ENCODE measurements at places on chromosomes 4 and X.
A peak's percentile ranks its signal among the peaks of the same experiment; 100 is the strongest.

- no peak for DNase-seq
These were observed 543.9 kb upstream of the MAGEB2 start for GRCh38 chrX:29671421-29671820.

GRCh38 chrX:153928846-153929245 is 2.8 kb upstream of the ARHGAP4 start:
- DNase-seq = no peak

GRCh38 chr4:76546759-76547742 is 112.0 kb downstream of the SHROOM3 start:
- no peak for DNase-seq

- no peak for DNase-seq
These were observed 110.2 kb downstream of the CPZ start for GRCh38 chr4:8702516-8703400.

DNA sequence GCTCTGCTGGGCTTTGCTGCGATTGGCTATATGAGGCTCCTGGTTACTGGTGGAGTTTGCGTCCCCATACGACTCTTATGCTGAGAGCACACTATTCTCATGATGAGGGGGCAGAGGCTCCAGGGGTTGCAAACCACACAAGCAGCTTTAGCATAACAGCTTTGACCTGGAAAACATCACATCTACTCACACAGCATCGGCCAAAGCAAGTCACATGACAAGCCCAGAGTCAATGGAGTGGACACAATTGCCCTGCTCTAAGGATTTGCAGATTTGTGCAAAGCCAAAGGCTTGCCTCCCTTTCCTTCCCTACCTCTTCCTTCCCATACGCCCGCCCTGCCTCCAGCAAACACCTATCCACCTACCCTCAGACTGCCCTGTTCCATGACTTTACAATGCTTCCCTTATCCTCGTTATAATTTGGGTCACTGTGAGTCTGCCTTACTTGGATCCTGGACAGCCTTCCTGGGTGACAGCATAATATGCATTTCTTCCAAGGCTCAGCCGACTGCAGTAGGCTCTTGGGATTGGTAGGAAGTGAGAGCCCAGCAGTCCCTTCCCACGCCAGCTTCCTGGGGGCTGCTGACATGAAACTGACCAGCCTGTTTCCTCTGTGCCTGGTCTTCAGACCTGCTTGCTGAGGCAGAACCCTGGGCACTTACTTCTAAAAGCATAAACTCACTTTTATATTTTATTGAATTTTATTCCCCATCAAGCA is 208.2 kb upstream of the PSAPL1 start:
- no peak for DNase-seq

GRCh38 chrX:154470434-154470833 is 8.6 kb downstream of the LAGE3 start:
- DNase-seq = no peak

DNA sequence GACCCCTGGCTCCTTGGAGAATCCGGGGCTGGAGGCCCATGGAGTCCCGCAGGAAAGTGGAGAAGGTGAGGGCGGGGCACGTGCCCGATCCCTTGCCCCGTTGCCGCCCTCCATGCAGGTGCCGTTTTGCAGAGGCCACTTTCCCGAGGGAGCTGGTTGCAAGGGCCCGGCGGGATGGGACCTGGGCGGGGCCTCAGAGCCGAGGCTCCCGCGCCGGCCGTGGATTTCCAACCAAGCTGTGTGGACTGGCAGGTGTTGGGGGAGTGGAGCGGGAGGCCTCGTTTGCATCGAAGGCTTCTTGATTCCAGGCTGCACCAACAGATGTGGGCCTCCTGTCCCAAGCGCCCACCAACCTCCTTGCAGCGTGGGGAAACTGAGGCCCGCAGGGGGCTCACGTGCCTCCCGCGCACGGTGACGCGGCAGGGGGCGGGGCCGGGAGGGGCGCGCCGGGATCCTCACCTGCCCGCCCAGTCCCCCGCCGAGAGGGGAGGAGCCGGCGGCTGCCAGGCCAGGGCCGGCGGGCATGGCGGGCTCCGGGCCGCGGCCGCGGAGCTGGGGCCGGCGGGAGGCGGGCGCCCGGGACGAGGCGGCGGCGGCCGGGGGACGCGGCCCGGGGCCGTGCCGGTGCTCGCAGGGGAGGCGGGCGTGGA is 24.9 kb downstream of the SH3BP2 start:
- DNase-seq = no peak

- DNase-seq = no peak
These were observed 7.6 kb upstream of the AMELX start for GRCh38 chrX:11285651-11286050.

- no peak for DNase-seq
These were observed 146.3 kb upstream of the RPS6KA3 start for GRCh38 chrX:20412871-20413486.

GRCh38 chr4:21884615-21885014 is 64.0 kb downstream of the KCNIP4 start:
- DNase-seq = no peak

- DNase-seq = no peak
These were observed 223.2 kb upstream of the PGRMC2 start for GRCh38 chr4:128510850-128511249.

DNA sequence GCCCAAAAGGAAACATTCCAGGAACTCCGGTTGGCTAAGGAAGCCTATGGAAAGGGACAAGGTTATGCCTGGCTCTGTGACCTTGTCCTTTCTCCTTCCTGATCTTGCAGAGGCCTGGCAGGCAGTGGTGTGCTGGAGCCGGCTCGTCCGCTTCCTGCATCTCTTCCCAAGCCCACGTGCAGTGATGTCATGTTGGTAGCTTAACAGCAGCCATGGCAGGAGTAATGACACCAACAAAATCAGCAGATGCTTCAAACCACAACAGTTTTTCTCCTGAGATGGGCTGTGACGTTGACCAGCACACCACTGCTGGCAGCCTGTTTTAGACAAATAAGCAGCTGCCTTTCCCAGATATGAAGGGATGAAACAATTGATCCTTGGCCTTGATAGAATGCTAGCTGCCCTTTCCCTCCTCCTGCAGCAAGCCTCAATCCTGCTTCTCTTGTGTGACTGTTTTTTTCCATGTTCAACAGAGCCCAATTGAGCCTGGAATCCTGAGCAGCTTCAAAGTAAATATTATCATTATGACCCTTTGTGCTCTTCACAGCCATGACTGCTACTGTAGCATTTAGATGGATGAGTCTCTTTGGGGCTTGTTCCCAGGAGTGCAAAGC is 23.4 kb downstream of the SEPTIN6 start:
- no peak for DNase-seq

- DNase-seq = no peak
These were observed 362.2 kb upstream of the POU3F4 start for GRCh38 chrX:83145876-83146275.

DNA sequence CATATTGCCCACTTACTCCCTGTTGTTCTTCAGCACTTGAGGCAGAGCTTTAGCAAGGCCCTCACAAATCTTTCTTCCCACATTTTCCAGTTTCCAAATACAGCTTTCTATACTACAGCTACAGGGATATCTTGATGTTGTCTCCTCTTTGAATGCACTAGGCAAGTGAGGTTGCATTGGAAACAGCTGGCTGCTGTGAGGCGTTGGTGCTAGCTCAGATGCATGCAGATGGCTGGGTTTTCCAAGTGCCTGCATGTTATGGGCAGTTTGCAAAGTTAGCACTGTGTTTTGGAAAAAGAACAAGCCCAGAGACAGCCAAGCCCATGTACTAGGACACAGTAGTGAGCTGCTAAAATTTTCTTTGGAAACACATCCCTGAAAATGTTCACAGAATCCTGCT is 315.1 kb upstream of the RASGEF1B start:
- DNase-seq = peak; percentile 27

GRCh38 chrX:15418041-15418706 is 34.0 kb upstream of the VEGFD start:
- no peak for DNase-seq

GRCh38 chr4:38030023-38030422 is 69.8 kb downstream of the PTTG2 start:
- DNase-seq = no peak

DNA sequence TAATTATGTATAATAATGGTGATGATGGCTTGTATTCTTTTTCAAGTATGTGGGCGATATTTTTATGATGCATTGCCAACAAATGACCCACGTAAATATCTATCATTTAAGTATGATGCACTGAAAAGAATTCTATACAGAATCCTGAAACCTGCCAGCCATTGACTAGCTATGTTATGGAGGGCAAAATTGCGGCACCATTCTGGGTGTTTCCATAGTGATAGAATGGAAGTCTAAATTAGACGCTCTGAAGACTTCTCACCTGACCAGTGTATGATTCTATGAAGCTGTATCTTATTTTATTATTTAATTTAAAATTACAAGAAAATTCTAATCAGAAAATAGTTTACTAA is 677 bp upstream of the CENPC start:
- DNase-seq = peak; percentile 31

DNA sequence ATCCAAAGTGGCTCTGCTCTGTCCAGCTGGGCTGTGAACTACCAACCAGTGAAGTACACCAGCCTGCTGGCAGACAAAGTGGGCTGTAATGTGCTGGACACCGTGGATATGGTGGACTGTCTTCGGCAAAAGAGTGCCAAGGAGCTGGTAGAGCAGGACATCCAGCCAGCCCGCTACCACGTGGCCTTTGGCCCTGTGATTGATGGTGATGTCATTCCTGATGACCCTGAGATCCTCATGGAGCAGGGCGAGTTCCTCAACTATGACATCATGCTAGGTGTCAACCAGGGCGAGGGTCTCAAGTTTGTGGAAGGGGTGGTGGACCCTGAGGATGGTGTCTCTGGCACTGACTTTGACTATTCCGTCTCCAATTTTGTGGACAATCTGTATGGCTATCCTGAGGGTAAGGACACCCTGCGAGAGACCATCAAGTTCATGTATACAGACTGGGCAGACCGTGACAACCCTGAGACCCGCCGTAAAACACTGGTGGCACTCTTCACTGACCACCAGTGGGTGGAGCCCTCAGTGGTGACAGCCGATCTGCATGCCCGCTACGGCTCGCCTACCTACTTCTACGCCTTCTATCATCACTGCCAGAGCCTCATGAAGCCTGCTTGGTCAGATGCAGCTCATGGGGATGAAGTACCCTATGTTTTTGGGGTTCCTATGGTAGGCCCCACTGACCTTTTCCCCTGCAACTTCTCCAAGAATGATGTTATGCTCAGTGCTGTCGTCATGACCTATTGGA is 22.6 kb downstream of the NLGN3 start:
- no peak for DNase-seq

DNA sequence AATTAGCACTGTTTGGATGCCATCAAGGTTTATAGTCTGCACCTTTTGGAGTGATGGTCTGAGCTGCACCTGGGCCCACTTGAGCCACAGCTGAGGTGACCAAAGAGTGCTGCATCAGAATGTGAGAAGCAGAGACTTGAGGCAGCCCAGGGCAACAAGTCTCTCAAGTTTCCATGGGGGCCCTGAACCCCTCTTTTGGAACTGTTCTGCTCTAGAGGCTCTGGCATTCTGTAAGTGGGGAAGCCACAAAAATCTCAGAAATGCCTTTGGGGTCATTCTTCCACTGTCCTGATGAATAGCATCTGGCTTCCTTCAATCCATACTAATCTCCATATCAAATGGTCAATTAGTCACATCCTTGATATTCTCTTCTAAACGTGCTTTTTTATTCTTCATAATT is 298.4 kb upstream of the MAOA start:
- DNase-seq = no peak

GRCh38 chr4:157185363-157185762 is 35.2 kb upstream of the GRIA2 start:
- DNase-seq = no peak

DNA sequence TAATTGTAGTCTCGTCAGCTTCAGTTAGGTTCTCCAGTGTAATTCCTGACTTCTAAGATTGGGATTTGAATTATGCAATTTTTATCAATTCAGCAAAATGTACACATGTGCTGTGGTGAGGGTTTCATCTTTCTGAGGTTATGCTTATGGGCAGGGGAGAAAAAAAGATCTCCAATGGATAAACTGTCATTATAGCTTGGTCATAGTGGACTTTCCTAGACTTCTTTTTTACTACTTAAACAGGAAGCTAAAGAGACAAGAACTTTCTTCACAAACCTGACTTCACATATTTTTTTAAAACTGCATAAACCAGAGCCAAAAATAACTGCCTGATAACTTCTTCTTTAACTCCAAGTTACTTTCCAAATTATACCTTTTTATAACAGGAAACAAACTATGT is 21.7 kb upstream of the SPP1 start:
- no peak for DNase-seq

DNA sequence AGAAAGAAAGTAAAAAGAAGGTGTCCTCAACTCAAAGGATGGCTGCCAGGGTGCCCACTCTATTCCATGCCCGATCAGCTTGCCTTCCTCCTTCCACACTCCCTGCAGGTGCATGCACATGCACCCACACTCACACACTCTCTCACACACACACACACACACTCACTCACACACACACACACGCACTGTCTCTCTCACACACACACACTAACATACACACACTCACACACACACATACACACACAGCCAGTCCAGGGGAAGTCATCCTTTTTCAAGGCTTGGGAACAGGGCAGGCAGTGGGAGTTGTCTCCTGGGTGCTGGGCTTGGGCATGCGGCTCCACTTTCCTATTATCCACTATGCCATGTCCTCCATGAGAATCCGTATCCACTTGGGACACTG is 50.4 kb downstream of the CRMP1 start:
- DNase-seq = no peak
